ENCODE measurements at places on chromosomes 6 and 20. TPM values are rescaled to one million over a fixed set of nuclear protein-coding genes. Genes with fewer than 3 reads are reported as not detected.

- no peak for DNase-seq
Measured at GRCh38 chr6:159059885-159060506, 15.2 kb upstream of the TAGAP start.

DNA sequence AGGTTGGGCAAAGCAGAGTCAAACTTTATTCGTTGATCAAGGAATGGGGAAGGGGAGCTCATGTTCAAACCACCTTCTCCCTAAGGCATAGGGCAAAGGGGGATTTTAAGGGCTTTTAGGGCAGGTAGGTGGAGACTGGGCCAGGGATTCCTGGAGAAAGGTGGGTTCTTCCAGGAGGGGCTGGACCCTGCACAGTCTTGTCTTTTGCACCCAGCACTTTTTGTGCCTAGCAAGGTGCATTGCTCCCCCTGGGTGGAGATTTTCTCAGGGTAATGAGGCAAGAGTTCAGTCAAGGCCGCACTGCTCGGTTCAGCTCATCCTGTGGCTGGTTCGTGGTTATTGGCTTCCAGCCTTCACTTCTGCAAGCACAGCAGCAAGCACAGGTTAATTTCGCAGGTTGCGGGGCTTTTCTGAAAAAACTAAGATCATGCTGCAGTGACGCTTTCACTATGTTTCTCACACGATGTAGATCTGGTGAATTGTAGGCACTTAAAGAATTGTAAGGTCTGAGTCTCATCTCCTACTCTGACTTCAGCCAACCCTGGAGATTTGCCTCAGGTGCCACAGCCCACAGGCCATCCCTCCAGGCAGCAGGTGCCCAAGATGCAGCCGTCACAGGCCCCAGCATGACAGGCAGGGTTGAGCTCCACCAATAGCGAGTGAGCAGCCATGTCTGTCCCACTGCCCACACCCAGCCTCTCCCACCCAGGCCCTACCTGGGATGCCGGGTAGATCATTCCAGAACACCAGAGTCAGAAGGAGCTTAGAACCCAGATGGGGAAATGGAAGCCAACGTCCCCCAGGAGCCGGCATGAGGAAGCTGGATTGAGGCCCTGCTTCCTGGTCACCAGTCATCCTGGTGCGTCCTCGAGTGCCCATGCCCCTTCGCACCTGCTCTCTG, 37.1 kb downstream of the SUN5 start:
- no peak for DNase-seq

- no peak for DNase-seq
Measured at GRCh38 chr20:48265791-48266190, 480.5 kb upstream of the SULF2 start.

DNA sequence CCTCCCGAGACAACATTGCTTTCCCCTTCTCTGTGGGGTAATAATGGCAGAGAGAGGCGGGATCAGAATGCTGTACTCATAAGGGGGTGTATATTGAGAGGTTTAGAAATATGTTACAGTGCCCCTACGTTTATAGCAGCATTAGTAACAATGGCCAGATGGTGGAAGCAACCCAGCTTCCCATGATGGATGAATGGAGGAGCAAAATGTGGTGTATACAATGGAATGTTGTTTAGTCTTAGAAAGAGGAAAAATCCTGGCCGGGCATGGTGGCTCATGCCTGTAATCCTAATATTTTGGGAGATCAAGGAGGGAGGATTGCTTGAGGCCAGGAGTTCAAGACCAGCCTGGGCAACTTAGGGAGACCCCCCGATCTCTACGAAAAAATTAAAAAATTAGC, 12.9 kb downstream of the BANF2 start:
- no peak for DNase-seq

DNA sequence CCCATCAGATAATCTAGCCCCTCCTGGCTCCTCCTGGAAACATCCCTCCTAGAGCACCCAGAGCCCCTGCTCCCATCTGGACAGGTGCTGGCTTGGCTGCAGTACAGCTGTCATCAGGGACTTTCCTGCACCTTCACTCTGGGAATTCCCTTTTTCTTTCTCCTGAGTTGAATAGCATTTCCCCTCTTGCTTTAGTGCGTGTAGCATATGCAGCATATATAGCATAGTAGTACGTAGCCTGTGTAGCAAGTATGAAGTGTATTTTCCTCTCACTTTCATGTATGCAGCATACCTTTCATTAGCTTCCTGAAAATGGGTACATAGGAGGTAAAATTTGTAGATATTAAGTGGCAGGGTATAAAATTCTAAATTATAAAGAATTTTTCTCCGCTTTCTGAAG, 352.9 kb downstream of the ESR1 start:
- no peak for DNase-seq

Gene SCRT2
- total RNA-seq, result not detected

DNA sequence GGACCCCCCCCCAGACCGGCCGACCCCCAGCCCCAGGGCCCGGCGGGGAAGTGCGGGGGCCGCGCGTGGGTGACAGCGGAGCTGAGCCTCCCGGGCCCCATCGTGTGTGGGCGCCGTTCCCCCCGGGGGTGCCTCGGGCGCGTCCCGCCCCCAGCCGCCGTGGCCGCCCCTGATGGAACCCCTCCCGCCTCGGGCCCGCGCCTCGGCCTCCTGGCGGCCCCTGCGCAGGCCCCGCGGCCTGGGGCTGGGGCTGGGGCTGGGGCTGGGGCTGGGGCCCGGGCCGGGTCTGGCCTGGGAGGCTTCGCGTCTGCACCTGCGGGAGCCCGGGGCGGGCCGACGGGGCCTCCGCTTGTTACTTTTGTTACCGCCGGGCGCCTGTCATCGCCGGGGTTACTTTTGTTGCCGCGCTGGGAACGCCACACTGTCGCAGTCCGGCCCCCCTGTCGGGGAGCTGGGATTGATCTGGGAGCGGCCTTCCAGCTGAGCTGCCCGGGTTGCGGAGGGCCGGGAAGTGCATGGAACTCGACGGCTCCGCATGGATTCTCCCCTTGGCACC, 598 bp downstream of the OGFR start:
- no peak for DNase-seq

DNA sequence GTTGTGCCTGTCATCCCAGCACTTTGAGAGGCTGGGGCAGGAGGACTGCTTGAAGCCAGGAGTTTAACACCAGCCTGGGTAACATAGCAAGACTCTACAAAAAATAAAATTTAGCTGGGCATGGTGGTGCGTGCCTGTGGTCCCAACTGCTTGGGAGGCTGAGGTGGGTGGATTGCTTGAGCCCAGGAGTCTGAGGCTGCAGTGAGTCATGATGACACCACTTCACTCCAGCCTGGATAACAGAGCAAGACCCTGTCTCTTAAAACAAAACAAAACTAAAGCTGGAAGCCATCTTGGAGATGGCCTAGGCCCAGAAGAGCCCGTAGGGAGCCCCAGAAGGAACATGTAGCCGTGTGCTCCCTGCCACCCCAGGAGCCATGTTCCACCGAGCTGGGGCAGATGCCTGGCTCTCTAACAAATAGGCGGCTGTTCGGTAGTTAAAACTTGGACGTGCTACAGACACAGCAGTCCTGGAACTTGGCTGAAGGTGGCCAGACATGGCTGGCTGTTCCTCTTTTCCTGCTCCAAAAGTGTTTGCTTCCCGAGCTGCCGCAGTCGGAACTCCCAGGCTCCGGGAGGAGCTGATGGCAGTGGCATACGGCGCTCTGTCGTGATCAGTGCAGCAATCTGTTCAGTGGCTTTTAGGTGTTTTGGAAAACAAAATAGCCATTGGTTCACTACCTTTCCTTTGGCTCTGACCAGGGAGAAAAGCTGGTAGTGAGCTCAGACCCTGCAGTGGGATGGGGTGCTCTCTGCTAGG, 37.0 kb downstream of the DYNLT1 start:
- peak; percentile 20 for DNase-seq

Gene MUC22
- not detected for total RNA-seq

Gene MTG2
- 27.7 TPM for total RNA-seq

Gene MPC1
- total RNA-seq, result 22.7 TPM

DNA sequence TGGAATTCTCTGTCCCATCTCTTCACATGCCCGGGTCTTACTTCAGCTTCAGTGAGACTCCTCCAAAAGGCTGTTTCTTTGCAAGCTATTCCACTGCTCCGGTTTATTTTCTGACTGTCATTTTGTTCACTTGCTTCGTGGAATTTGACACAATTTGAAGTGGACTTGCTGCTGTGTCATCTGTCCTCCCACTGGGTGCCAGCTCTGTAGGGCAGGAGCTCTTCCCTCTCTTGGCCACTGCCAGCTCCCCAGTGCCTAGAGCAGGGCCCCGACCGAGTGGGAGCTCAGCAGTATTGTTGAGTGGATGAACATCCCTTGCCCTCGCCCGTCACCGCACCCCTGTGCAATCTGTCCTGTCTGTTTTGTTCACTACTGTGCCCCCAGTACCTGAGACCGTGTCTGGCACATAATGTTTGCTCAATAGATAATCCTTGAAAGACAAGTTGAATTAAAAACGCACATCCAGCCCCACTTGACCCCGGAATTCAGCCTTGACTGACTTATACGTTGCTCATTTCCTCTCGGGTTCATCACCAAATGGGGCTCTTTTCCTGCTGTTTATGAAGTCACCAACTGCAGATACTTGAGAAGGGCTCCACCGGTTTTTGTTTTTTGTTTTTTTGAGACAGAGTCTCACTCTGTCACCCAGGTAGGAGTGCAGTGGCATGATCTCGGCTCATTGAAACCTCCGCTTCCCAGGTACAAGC, 170.3 kb upstream of the KCNG1 start:
- peak; percentile 23 for DNase-seq

- DNase-seq, result no peak
Measured at GRCh38 chr6:14271789-14272736, 154.5 kb downstream of the CD83 start.

DNA sequence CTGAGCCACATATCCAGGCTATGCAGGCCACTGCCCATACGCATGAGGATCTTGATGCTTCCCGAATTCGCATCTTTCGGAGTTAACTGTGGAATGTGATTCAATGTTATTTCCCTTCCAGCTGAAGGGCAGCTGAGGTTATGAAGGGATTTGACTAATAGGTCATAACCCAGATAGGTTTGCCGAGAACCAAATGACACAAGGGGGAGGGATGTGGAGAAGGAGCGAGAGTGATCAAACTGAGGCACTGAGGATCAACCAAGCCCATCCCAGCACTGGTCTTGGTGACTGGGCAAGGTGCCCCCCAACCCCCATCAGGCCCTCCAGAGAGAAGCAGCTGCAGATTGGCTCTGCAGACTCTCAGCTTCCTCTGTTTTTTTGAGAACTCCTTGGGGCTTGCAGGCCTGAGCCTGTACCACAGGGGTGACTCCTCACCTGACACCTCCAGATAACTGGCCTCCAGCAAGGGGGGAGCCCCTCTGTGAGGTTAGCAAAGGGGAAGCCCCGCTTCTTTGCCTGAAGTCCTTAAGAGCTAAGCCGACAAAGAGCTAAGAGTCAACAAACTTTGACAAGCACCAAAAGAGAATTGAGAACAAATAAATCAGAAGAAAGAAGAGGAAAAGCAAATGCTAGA, 185.9 kb downstream of the PDE7B start:
- DNase-seq, result peak; percentile 32

- no peak for DNase-seq
Measured at GRCh38 chr6:111556004-111556403, 49.7 kb downstream of the TRAF3IP2 start.

- no peak for DNase-seq
Measured at GRCh38 chr20:51614687-51615086, 72.2 kb upstream of the NFATC2 start.

Gene KCNK5
- not detected for total RNA-seq

DNA sequence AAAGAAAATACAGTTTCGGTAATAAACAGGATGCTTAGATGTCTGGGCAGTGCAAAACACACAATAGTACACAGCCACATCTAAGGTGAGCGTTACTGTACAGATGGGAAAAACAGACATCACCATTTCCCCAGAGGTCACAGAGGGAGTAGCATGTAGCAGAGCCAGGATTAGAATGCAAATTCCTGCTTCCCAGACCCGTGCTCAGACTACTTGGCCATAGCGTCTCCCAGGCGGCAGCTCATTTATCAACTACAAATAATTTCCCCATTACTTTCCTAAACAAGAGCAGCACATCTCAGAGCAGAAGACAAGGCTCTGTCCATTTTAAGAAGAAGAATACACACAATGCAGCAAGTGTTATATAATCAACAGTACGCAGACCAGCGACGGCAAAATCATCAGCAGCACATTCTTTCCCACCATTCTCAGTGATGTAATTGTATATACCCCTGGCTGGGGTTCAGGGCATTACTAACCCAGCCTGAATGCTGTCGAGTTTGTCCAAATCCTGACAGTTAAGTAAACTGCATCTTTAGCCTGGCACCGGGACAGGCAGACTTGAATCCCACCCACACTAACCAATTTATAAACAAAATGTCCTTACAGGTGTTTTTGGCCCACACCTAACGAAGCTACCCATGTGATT, 61.9 kb downstream of the CNKSR3 start:
- DNase-seq, result peak; percentile 55

DNA sequence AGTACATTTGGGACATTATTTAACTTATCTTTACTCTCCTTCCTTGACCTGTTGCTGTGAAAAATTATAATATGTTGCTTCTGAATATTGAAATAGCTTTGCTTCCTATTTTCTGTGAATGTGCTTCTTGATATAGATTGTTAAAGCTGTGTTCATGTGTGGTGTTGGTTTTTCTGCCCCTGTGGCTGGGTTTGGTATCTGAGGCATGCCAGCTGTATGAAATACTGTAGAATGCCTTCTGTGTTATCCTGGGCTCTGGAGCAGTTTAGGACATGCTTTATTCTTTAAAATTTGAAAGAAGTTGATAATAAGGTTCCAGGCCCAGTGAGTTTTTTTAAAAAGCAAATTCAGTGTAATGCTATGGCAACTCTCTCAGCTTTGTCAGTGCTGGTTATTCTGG, 71.7 kb downstream of the HIVEP1 start:
- DNase-seq, result no peak

GRCh38 chr6:96687121-96687520, 124.2 kb downstream of the FHL5 start:
- DNase-seq, result no peak

DNA sequence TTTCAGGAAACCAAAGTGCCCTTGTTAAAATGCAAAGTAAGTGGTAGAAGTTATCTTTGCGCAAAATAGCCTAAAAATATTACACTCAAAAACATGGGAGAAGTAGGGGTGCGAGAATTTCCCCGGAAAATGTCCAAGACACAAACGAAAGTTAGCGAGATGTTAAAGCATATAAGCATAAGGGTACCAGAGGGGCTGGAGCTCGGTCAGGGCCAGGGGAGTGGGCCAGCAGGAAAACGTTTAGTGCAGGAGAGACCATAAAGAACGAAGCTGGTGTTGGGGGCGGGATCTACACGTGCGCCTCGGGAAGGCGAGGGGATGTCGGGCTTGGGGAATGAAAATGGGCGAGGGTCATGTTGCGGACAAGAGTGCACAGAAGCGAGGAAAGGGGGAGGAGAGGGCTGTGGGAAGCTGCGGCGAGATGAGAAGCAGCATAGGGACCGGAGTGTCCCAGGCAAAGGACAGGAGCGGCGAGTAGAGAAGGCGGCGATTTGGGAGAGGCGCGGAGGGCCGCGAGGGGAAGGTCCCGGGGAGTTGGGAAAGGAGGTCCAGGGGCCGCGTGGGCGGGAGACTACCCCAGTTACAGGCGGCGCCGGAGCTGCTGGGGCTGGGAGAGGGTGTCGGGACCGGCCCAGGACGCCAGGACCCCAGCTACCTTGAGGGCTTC, 600 bp downstream of the XPO5 start:
- peak; percentile 13 for DNase-seq

All from LHCN-M2 (cell line).